GM23338 (cell line): ENCODE measurements at places on chromosomes 5 and 9. TPM values are rescaled to one million over a fixed set of nuclear protein-coding genes. Genes with fewer than 3 reads are reported as not detected.

GRCh38 chr5:172007175-172008110, 1.0 kb upstream of the FBXW11 start:
- peak; percentile 15 for DNase-seq

DNA sequence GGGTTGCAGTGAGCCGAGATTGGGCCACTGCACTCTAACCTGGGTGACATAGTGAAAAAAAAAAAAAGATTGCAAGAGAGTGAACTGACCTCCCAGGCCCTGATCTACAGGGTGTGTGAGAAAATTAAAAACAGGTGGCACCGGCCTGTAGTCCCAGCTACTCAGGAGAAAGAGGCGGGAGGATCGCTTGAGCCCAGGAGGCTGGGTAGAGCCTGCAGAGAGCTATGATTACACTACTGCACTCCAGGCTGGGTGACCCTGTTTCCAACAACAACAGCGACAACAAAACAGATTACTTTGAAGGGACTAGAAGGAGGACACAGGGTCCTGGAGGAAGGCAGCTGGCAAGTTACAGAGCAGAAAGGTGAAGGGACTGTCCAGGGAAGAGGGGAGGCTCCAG, 42.2 kb upstream of the FABP6 start:
- peak; percentile 44 for DNase-seq

DNA sequence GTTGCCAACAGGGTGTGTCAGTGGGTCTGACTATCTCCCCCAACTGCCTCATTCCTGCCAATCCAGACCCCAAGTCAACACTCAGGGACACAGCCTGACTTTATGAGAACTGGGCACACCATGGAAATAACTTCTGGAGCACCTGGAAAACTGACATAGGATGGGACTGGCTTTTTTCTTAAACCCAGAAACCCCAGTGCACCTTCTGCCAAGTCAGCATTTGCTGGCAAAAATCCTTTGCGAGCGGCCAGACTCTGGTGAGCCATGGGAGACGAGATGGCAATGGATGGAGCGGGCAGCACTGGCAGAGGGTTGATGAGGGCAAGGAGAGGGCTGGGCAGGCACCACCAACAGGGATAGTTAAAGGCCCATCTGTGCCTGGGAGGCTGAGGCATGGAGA, 114.4 kb upstream of the OSMR start:
- DNase-seq: no peak

GRCh38 chr9:111613436-111614040, 14.1 kb upstream of the PTGR1 start:
- no peak for DNase-seq

GRCh38 chr5:176812269-176813259, 2.2 kb downstream of the UNC5A start:
- DNase-seq: peak; percentile 83

FRRS1L gene
- 0.37 and 0.54 TPM in 2 replicates for polyA plus RNA-seq

FAM13B gene
- polyA plus RNA-seq: 9.6 and 12.9 TPM in 2 replicates

EQTN gene
- 0.21 TPM in 1 of 2 replicates, not detected in the other for polyA plus RNA-seq
